Stimulated activated CD4-positive, alpha-beta T cell treated with anti-CD3 and anti-CD28 coated beads, Interleukin-12 subunit alpha, Interleukin-12 subunit beta, amount 100 ng/mL, for 4 hours (primary cell): ENCODE measurements at places on chromosomes 3 and 15.

- DNase-seq, result no peak
Measured at GRCh38 chr3:35733341-35733740, 94.0 kb downstream of the ARPP21 start.

- DNase-seq, result no peak
Measured at GRCh38 chr3:13710251-13710650, 161.3 kb downstream of the FBLN2 start.

DNA sequence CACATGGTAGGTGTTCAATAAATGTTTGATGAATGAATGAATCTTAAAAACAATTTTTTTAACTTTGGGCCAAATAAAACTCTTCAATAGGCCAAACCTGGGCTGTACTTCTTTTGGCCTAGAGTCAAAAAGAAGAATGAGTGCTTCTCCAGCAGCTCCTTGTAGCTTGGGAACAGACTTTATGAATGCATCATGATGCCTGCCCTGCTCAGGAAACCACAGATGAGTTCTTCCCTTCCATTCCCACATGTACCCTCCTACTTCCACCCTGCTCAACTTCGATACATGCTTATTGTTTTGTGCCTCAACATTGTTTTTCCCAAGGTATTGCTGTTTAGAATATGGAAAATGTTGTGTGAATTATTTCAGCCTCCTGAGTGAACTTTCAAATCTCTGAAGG is 87.0 kb downstream of the FILIP1L start:
- no peak for DNase-seq

DNA sequence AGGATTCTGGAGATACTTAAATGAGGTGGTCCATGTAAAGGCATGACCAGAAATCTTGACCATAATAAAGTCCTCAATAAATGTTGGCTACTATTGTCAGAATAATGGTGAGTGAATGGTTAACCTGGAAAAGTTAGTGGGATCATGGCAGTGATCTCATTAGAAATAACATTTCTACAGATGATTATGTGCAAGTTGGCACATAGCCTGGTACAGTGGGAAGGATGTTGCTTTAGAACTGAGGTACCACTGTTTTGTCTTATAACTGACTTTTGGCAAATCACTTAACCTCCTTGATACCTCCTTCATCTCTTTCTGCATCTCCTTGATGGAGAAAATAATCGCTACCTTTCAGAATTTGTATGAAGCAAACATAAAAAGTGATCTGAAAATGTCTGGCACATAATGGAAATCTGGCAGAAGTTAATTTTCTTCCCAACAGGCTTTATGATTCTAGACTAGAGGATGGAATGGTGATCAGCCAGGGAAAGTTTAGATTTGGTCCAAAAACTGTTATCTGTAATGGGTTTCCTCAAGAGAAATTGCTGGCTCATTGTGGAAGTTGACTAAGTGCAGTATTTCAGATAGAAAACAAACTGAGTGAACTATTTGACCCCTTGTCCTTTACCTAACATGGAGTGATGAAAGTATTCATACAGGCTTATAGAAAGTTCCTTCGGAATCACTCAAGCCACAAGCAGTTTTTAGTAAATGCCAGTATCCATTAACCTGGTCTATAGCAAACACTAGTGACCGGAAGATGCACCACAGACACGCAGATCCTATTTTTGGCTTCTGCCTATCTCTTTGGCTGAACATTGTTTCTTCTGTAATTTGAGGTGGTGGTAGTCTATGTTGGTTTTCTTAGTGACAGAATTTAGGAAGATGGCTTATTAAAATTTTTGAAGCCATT is 449.6 kb upstream of the TGFBR2 start:
- no peak for DNase-seq

DNA sequence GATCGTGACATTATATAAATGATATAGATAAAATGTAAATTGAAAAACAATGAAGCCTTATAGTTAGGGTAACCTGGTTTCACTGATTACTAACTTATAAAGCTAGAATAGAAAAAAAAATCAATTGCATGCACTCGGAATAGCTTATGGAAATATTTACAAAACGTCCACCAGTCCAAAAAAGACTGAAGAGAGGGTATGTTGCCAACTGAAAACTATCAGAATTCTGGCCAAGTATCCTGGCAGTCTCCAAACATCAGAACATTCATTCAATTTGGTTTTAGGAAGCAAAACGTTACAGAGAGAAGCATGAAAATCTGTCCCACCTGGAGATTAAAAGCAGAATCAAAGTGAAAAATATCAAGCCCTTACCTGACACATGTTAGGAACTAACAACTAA is 892.4 kb downstream of the ROBO1 start:
- no peak for DNase-seq
